Tongue (tissue), 3 donors: ENCODE measurements at places on chromosomes 5 and 9. TPM values are rescaled to one million over a fixed set of nuclear protein-coding genes. Genes with fewer than 3 reads are reported as not detected.
A peak's percentile ranks its signal among the peaks of the same experiment; 100 is the strongest.

GRCh38 chr9:77922591-77922990 lies 109.0 kb downstream of the GNAQ start:
- no peak for DNase-seq

DNA sequence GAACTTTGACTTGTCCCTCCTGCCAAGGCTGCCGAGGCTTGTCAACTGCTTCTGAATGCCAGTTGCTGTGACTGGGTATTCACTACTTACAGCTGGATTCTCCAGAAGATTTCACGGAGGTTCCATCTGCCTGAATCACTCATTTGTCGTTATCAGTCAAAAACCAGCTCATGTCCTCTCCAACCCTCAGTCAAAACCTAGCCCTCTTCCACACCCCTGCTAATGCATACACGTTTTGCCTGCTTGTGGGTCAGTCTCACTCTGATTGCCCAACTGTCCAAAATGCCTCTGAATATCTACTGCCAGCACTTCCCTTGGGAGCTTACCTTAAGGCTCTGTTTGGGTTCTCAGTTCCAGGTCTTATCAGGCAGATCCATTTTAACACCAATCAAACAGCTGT lies 238.6 kb upstream of the TMEM161B start:
- no peak for DNase-seq

DNA sequence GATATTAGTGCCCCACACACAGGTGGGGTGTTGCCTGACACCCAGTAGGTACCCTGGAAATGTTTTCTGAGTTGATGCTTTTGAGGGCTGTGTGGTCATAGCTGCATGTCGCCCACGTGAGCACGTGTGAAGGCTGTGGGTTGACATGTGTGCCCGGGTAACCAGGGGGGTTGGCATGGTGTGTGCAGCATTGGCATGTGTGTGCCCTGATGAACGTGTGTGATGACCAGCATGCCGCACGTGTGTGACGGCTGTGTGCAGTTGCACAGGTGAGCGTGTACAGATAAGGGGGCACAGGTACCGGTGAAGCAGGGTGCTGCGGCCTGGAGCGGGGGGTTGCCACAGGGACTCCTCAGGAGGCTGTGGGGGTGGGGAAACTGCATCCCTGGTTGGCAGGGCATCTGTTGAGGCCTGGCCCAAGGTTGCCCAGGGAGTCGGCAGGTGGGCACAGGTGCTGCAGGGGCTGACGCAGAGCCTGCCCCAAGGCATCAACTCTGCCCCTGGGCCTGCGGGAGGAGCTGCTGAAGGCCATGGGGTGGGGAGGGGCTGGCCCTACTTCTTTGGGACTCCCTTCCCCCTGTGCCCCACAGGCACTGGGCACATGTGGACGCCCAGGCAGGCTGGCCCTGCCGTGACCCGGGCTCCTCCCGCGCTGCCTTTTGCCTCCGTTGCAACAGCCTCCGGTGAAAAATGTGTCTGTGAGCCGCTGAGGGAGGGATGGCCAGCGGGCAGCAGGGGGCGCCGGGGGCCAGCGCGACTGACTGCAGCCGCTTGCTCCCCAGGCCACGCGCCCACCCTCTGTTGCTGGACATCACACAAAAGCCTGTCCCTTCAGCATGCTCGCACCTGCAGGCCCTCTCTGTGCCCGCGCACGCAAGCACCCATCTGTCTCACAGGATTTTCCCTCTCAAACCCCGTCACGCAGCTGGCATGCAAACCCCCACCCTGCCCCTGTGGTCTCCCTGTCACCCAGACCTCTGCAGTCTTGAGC lies 2.2 kb downstream of the UNC5A start:
- no peak for DNase-seq

DNA sequence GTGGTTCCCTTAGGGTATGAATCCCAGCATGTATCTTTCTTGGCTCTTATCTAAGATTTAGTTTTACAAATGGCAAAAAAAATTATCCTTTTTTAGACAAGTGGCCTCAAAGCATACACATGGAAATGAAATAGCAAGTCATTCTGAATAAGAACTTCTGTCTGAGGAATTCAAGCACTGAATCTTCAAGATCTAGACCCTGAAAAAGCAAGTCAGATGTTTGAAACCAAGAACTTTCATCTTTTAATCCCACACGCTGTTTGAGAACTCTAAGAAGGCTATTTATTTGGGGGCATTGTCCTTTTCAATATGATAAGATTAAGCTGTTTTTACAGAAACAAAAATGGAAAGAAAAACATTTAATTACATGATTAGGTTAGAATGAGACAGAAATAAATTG lies 549.2 kb upstream of the CYLC2 start:
- no peak for DNase-seq

GRCh38 chr5:158639881-158640592 lies 459.7 kb downstream of the EBF1 start:
- peak; percentile 43 for DNase-seq

- DNase-seq = peak; percentile 76
These were observed 24.2 kb downstream of the PCDHGC5 start for GRCh38 chr5:141512911-141513626.

DNA sequence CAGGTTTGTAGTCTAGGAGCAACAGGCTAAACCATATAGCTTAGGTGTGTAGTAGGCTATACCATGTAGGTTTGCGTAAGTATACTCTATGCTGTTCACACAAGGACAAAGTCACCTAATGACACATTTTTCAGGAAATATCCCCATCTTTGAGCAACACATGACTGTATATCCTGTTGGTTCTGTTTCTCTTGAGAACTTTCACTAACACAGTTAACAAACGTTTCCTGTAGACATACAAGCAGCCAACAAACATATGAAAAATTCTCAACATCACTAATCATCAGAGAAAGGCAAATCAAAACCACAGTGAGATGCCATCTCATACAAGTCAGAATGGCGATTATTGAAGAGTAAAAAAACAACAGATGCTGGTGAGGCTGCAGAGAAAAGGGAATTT lies 68.2 kb downstream of the NR2F1-AS1 start:
- no peak for DNase-seq

Gene IL17B
- 56.1 TPM for total RNA-seq

Gene LHX3
- total RNA-seq = not detected

Gene ANKRA2
- 40.8 TPM for total RNA-seq

Gene NR4A3
- 4.7 TPM for total RNA-seq

Gene EQTN
- total RNA-seq = 0.51 TPM
